Epithelial cell of esophagus (primary cell): ENCODE measurements at places on chromosomes 11 and 22.

- no peak for DNase-seq
Measured at GRCh38 chr22:27976586-27976985, 57.5 kb upstream of the PITPNB start.

DNA sequence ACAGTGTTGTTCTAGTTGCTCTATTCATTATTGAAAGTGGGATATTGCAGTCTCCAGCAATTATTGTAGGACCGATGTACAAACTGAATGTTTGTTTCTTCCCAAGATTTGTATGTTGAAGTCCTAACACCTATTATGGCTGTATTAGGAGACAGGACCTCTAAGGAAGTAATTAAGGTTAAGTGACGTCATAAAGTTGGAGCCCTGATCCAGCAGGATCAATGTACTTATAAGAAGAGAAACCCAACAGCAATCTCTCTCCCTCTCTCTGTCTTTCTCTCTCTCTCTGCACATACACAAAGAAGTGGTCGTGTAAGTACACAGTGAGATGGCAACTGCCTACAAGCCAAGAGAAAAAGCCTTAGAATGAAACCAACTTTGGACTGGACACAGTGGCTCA, 16.1 kb upstream of the SLC35C1 start:
- no peak for DNase-seq

GRCh38 chr11:10160350-10160749, 133.7 kb downstream of the SBF2 start:
- no peak for DNase-seq

DNA sequence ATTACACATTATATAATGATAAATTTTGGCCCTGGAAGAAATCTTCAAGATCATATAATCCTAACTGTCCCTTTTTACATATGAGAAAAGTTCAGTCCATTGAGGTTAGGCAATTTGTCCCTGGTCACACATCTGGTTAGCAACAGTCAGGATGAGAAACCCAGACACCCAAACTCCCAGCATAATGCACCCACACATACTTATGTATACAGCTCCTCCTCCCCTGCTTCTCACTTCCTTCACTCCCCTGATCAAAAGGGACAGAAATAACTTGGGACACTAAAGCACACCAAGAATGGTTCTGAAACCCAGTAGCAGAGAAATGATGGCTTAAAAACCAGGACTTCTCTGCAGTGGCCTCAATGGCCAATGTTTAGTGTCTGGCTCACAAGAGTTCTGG, 11.1 kb downstream of the NUMA1 start:
- no peak for DNase-seq

DNA sequence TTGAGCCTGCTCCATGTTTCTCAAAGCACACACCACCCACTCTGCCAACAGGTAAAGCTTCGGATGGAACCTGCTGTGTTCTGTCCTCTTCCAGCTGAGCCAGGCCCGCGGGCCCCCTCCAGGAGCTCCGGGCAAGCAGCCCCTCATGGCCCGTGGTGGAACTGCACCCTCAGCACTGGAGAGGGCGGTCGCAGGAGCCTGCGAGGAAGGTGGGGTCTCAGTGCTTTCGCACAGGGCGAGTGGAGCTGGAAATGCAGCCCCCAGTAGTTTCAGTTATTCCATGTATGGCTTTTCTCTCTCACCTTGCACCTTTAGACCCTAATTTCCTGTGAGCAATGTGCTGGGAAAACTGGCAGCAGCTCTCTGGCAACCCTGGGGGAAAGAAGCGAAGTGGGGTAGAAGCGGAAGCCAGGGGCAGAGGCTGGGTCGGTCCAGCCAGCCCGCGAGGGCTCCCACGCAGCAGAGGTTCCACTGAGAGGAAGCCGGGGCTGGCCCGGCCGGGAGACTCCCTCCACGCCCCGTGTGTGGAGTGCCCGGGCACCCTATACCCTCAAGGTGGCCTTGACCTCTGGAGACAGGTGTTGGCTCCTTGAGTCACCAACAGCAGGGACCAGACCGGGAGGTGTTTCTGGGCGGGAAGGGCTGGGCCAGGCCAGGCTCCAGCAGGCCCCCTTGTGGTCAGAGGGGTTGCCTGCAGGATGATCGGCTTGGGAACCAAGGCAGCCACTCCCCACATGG, 119.9 kb upstream of the TMEM45B start:
- DNase-seq, result peak; percentile 68

- no peak for DNase-seq
Measured at GRCh38 chr22:46674367-46674781, 54.2 kb downstream of the GRAMD4 start.

DNA sequence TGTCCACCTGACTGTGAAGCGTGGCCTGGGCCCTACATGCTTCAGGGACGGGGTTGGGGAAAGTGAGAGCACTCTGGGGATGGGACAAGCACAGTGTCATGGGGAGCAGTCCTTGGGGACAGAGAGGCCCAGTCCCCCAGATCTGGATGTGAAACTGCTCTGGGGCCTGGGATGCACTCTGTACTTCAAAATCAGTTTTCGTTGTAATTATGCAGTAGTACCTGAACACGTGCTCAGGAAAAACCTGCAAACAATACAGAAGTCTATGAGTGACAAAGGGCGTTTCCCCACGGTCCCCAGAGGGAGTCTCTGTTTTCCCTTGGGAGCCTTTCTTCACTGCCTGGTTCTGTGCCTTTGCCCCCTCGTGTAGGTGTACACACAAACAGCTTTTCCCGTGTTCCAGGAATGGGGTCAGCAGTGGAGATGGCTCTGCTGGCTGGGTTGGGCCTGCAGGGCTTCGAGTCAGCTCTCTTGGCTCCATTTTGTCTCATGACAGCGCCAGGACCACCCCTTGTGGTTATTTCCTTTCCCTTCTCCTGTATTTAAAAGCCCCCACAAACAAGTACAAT, 5.2 kb upstream of the TNFRSF13C start:
- no peak for DNase-seq

GRCh38 chr11:69080257-69080995, 31.7 kb downstream of the TPCN2 start:
- DNase-seq, result peak; percentile 70

DNA sequence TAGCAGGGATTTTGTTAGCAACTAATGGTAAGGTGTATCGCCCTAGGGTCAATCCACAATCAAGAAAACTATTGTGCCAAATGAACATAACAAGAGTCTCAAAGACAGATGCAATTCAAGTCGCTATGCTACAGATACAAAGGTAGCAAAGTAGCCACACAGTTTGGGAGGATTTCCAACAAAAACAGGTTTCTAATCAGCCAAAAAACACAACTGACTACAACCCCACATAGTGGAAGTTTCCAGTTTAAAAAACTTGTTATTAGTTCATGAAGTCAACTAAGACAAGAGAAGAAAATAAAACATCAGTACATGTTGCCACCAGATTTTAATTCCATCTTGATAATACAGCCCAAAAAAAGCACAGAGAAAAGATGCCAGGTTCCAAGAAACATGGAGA, 38.0 kb downstream of the MYH9 start:
- no peak for DNase-seq

- DNase-seq, result no peak
Measured at GRCh38 chr11:96179905-96180304, 163.1 kb downstream of the MAML2 start.

DNA sequence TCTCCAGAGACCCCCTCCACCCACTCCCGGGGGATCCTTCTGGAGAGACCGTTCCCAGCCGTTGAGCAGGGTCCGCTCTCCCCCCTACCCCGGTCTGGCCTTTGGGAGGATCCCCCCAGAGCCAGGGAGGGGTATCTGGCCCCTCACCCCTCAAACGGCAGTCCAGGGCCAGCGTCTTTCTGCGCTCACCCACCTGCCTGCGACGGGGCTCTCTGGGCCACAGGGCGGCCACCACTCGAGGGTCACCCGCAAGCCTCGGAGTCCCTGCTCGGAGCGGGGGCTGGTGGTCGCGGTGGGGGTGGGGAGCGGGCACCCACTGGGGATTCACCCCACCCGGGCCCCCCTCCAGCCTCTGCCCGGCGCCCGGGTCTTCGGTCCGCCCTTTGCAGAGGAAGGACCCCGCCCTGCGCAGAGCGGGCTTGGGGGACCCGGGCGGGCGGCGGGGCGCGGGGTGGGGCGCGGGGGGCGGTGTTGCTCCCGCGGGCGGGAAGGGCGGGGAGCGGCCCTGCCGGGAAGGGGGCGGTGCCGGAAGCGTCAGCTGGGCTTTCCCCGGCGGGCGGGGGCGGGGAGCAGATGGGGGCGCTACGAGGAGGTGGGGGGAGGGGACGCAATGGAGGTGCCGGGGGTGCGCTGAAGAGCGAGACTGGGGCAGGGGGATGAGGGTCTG, 16.6 kb downstream of the CRELD2 start:
- DNase-seq, result peak; percentile 36

DNA sequence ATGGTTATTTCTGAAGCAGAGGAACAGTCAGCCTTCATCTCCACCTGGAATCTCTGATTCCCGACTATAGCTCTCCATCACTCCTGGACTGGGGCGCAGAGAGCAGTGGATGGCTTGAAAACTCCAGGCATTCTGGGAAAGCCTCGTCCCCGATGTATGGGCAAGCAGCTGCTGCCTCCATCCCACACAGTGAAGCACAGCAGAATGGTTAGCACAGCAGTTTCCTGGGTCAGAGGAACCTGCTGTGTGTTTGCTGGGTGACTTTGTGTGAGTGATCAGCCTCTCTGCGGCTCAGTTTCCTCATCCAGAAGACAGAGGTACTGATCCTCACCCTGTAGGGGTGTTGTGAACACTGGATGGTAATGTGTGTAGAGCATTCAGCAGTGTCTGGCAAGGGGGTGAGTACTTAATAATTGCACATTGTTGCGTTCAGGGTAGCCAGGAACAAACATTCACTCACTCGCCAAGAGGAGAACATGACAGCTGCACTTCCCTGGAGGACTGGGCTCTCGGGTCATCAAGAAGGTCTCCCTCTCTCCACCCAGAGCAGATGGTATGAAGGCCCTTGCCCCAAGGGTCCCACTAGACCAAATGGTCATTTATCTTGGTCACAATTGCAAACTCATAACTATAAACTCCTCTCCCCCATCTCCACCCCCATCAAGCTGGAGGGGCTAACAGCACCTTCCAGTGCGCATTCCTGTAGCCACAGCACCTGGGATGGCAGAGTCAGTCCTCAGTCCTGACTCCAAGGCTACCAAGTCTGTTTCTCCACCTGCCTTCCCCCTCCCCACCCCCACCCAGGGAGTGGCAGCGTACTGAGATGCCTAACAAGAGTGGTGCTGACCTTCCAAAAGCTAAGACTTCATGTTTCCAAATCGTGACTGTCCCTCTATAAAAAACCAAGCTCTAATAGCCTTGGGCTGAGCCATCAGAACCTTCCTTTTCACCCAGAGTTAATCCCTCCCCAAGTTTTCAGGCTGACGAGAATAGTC, 1.5 kb upstream of the CHST1 start:
- no peak for DNase-seq

GRCh38 chr22:20071524-20071972, 8.5 kb upstream of the DGCR8 start:
- no peak for DNase-seq

DNA sequence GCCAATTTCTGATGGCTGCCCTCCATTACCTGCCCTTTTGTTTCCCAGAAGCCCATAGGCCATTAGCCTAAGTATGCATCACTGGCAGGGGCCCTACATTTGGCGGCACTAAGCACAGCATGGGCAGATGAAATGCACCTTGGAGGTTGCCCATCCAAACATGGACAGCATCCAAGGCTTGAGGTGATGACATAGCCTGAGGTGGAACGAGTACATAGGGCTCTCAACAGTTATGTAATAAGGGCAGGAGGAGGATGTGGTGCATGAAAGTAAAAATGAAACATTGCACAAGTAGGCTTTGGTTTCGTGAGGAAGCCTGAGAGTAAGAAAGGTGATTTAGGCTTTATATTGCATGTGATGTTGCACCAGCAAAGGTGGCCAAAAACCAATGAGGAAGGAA, 148.1 kb downstream of the FAM76B start:
- peak; percentile 64 for DNase-seq

- no peak for DNase-seq
Measured at GRCh38 chr11:19164881-19165280, 36.9 kb downstream of the CSRP3 start.

DNA sequence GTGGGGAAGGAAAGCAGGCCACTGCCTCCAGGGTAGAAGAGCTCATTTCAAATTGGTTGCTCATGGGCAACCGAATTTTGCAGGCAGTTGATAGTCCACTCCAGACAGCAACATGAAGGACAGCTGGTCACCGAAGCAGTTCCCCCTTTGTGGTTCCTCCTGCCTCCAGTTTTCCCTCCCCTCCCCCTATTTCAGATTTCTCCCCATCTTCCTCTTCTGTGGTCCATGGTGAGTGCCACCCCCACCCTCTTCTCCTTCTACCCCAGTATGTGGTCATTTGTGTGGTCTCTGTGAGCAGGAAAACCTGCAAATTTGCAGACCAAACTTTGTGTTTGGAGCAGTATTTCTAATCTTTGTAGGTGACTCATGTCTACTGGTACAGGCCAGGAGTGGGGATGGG, 38.2 kb upstream of the PAK1 start:
- no peak for DNase-seq

- DNase-seq, result no peak
Measured at GRCh38 chr22:36881504-36882245, 20.9 kb downstream of the NCF4 start.

GRCh38 chr11:38448284-38448683, 1850.2 kb upstream of the RAG2 start:
- peak; percentile 14 for DNase-seq

GRCh38 chr22:19382240-19382639, 49.3 kb downstream of the HIRA start:
- DNase-seq, result no peak

DNA sequence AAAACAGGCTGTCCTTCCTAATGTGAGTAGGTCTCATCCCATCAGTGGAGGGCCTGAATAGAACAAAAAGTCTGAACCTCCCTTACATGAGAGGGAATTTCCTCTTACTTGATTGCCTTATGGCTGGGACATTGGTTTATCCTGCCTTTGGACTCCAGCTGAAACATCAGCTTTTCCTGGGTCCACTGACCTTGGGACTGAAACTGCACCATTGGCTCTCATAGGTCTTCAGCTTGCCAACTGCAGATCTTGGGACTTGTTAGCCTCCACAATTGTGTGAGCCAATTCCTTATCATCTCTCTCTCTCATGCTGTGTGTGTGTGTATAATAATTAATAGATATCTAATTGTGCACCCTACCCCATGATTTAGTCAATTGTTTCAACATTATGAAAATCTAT, 375.3 kb upstream of the DDI1 start:
- no peak for DNase-seq

DNA sequence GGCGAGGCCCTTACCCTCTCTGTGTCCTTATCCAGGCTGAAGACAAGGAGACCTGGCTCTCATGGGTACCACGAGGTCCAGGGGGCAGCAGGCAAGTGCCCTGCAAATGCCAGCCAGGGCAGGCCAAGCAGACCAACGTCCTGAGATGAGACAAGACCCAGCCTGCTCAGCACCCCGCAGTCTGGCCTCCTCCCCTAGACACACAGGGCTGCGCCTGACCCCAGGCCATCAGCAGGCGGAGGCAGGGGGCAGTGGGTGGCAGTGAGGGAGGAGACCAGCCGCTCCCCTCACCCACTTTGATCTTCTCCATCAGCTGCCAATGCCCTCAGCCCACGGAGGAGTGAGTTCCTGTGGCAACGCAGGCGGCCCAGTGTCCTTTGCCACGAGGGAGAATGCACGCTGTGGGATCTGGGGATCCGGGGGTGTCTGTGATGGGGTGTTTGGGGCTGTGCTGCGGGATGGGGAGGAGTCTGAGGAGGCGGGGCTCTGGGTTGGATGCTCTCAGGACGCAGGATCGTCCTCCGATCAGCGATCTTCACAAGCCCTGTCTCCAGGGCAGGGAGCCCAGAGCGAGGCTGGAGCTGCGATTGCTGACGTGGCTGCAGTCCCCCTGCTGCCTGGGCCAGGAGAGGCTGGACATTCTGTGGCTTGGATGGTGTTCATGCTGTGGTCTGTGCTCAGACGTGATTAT, 30.5 kb upstream of the PPARA start:
- no peak for DNase-seq

GRCh38 chr11:555227-555779, 5.2 kb downstream of the LMNTD2 start:
- DNase-seq, result no peak

- peak; percentile 45 for DNase-seq
Measured at GRCh38 chr11:60208146-60208895, 25.4 kb upstream of the MS4A6A start.
